Skin of body (tissue), 3 donors: ENCODE measurements at places on chromosomes 13 and 19.

DNA sequence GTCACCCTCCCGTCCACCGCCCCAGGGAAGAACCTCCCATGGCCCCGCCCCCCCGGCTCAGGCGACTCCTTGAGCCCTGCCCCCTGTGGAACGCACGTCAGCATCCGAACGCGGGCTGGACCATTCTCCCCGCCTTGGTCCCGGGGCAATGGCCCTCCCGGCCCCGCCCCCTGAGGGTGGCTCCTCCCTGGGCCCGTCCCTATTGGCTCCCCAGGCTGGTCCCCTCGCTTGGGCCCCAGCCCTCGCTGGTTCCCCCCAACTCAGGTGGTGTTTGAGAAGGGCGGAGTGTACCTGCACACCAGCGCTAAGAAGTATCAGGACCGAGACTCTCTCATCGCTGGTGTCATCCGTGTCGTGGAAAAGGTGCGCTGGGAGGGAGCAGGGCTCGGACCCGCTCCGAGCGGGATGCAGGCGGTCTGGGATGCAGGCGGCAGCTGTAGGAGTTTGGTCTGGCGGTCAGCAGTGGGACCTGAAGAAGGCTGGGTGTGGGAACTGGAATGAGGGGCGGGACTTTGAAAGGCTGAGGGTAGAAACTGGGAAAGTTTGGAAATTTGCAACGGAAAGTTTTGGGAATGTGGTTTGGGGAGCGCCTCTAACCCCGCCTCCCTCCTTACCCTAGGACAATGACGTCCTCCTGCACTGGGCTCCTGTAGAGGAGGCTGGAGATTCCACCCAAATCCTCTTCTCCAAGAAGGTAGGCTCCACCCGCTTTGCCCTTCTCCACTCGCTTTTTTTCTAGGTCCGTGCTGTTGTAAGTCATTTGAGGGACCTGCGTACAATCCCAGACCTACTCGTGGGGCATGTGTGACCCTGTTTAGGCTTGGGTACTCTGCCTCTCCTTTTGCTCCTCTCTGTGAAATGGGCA, 609 bp downstream of the TBC1D17 start:
- DNase-seq: peak; percentile 98

- DNase-seq: no peak
Measured at GRCh38 chr13:93304868-93305613, 78.4 kb downstream of the GPC6 start.

GRCh38 chr19:43457809-43458208, 7.6 kb downstream of the LYPD3 start:
- DNase-seq: no peak

DNA sequence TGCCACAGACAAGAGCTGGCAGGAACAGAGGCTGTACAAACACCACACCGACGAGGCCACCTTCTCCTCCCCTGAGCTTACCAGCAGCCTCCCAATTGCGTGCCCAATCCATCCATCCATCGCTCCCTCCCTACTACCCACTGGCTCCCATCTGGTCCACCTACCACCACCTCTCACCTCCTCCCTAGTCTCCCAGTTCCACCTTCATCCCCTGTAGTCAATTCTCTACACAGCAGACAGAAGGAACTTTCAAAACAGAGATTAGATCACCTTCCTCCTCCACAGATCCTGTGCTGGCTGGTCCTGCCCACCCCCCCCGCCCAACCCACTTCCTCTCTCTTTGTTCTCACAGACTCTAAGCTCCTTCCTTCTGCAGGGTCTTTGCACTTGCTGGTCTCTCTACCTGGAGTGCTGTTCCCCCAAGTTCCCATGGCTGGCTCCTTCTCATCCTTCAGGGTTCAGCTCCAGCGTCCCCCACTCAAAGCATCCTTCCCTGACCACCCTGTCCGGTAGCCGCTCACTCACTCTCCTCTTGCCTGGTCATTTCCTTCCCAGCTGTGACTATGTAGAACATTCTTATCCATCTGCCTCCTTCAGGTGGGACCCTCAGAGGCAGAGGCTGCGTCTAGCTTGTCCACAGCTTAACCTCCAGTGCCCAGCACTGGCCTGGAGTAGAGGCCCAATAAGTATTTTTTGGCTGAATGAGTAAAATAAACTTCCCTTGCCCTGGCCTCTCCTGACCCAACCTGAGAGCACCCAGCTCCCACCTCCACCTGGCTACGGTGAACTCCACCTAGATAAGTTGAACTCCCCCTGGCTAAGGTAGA, 23.0 kb downstream of the PIN1 start:
- DNase-seq: no peak

DNA sequence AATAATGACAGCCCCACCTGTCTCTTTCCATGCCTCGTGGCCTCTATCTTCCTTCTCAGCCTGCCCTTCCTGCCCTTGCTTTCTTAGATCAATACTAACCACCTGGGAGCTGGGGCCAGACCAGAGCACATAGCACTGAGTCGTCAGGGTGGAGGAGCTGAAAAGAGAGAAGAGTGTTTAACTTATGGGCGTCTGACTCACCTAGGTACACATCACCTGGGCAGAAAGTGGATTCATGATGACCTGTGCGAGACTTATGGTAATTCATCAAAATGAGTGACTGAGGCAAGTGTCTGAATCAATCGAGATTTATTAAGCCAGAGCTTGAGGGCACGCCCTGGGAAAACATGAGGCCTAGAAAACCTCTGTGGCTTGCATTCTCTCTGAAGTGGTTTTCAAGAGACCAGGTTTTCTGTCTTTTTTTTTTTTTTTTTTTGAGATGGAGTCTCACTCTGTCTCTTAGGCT, 19.2 kb downstream of the CEACAM6 start:
- DNase-seq: no peak

DNA sequence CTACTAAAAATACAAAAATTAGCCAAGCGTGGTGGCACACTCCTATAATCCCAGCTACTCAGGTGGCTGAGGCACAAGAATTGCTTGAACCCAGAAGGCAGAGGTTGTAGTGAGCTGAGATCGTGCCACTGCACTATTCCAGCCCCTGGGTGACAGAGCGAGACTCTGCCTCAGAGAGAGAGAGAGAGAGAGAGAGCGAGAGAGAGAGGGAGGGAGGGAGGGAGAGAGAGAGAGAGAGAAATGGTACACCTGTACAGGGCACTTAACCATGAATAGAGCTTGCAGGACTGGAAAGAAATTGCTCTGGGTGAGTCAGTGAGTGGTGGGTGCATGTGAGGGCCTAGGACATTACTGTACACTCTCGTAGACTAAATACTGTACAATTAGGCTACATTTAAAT, 40.5 kb upstream of the SLC7A9 start:
- DNase-seq: no peak

DNA sequence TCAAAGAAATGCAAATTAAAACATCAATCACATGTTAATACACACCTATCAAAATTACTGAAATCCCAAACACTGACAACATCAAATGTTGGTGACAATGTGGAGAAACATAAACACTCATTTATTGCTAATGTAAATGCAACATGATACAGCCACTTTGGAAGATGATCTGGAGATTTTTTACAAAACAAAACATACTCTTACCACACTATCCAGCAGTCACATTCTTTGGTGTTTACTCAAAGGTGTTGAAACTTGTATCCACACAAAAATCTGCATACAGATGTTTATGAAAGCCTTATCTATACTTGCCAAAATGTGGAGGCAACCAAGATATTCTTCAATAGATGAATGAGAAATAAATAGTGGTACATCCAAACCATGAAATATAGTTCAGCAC, 1219.5 kb upstream of the PCDH20 start:
- no peak for DNase-seq

GRCh38 chr13:69866555-69866954, 241.1 kb upstream of the ATXN8OS start:
- no peak for DNase-seq

DNA sequence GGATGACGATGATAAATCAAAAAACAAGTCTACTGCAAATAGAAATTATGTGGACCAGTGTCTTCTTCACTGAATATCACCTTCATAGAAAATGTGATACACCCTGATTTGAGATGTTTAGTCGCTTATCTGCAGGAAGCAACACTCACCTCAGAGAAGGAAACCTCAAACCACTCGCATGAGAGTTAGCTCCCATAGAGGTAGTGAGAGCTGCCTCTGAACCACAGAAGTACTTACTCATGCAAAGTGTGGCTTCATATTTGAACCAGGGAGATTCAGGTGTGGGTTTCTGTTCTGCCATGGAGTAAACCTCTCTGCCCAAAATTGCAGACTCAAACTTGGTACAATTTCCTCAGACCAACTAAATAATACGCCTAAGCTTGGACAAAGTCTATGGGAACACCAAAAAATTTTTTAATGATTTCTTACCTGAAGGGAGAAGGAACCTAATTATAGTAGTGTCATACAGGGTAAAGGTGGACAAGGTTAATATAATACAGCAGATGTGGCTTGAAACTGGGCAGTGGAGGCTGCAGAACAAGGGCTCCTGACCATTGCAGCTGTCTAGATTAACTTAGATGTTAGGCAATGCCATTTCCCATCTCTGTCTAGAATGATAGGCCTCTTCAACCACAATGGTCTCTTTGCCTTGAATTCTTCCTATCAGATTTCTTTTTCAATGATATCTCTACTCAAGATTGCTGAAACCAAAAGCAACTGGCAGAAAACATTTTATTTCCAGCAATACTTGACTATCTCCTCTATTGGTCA, 29.6 kb upstream of the RCBTB2 start:
- DNase-seq: no peak

DNA sequence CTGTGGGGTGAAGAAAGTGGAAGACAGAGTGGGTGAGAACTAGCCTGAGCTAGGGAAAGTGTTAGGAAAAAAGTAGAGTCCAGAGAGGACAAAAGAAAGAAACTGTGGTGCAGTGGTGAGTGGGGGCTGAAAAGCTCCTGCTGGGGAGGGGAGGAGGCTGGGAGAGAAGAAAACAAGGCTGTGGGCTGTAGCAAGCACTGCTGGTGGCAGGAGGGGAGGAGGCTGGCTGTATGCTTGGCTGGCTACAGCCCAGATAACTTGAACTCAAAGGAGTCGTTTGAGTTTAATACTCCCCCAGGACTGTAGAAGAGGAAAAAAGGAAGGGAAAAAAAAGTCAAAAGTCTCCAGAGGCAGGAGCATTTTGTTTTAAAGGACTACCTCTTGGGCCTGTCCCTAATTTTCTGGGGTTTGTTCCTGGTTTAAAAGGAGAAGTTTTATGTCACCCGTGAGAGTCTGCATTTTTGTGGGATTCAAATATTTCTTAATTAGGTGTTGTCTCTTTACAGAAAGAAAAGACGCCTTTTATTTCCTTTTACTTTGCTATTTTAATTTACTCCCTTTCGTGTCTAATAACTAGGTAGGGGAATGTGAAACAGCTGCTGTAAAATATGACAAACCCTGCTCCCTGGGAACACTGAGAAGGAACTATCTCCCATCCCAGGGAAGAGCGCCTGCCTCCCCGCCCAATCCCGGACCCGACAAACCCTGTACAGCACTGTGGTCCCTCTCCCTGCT, 21.7 kb downstream of the ZIC5 start:
- DNase-seq: no peak

DNA sequence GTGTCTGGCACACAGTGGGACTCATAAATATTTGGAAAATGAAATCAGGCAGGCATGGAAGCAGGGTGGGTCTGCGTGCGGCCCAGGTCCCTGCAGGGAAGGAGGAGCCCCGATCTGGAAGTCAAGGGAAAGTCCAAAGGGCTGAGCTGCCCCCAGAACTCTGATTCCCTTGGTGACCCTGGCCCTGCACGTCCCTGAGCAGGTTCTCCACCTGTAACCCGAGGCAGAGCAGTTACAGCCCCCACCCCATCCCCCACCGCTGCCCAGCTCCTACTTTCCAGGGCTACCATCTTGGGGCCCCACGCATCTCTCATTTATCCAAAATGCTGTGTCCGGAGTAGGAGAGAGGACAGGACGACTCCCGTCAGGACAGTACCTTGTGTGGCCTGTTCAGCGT, 2.1 kb downstream of the PLEKHF1 start:
- no peak for DNase-seq

DNA sequence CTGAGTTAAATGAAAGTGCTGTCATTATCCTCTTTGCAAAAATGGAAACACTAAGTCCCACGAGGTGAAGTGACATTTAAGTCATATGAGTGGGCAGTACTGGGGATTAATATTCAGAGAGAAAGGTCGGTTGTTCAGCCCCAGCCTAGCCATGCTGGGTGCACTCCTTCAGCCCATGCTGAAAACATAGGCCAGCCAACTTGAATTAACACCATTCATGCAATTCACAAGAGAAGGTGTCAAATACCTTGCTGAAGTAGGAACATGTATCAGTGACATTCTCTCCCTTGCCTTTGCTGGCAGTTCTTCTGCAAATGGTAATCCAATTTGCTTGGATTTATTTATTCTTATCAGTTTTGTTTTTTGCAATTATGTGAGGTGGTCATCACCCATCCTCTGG, 256.3 kb downstream of the DNAJC15 start:
- DNase-seq: no peak
